ENCODE measurements at places on chromosomes 1 and 21. TPM values are rescaled to one million over a fixed set of nuclear protein-coding genes. Genes with fewer than 3 reads are reported as not detected.
A peak's percentile ranks its signal among the peaks of the same experiment; 100 is the strongest.

DNA sequence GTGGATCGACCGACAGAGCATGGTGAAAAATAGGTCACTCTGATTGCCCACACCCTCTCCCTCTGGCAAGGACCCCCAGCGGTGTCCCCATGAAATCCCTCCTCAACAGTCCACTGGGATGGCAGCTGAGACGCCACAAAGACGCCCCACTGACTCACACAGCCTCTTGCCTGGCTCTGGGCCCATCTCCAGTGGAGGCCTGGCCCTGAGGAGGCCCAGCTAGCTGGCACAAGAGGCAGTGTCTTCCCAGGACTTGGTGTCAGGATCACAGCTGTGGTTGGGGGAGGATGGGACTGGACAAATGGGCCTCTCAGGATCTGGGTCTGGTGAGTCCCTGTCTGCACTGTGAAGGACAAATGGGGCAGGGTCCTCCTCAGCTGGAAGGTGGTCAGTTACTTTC, 4.6 kb downstream of the ALX3 start:
- no peak overlapping the region for H3K4me3 ChIP-seq
- no peaks in the 10 kb centered on the region for H3K36me3 ChIP-seq
- no peaks in the 10 kb centered on the region for H3K4me1 ChIP-seq
- no peak overlapping the region for H3K27ac ChIP-seq
- no peak for DNase-seq
- H3K27me3 ChIP-seq, result no peaks in the 10 kb centered on the region

DNA sequence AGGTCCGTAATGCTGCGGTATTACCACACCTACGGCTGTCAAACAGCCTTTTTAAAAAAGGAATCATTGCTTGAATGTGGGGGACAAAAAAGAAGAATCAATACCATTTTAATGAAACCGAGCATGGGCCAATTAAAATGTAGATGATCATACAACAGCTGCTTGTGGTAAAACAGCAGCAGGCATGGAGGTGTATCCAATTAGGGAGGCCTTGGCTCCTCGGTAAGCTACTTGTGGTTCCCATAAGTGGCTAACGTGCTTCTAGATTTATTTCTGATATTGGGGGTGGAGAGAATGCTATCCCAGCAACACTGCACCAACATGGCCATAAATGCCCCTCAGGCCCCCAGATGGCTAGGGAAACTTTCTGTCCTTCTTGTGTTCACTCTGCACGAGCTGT, 1.8 kb downstream of the PTPN14 start:
- peaks cover 34% of the 10 kb centered on the region for H3K4me1 ChIP-seq
- no peak for DNase-seq
- H3K27me3 ChIP-seq, result no peaks in the 10 kb centered on the region
- H3K4me3 ChIP-seq, result peak overlapping the region; percentile 81

GRCh38 chr1:14055442-14056223, 355.6 kb downstream of the PRDM2 start:
- H3K36me3 ChIP-seq, result no peaks in the 10 kb centered on the region
- H3K27ac ChIP-seq, result no peak overlapping the region
- H3K4me1 ChIP-seq, result no peaks in the 10 kb centered on the region
- no peak for DNase-seq

DNA sequence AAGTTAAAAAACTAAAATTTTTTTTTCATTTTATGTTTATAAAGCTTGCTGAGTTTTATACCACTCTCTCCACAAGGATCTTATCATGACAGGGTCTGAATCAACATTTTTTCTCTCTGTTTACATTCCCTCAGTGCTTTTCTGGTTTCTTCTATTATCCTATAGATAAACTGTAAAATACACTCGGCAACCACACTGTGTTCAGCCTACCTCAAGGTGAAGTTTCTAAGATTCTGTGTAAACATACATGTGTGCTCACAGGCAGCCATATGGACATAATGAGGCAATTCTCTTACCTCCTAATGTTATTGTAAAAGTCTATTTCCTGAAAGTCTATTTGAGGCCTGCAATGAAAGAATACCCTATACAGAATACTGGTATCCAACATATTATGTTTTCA, 114.6 kb downstream of the NTPCR start:
- DNase-seq, result no peak

FCGR1A gene
- total RNA-seq, result 8.7 TPM

TMIGD3 gene
- total RNA-seq, result 63.6 TPM

DNA sequence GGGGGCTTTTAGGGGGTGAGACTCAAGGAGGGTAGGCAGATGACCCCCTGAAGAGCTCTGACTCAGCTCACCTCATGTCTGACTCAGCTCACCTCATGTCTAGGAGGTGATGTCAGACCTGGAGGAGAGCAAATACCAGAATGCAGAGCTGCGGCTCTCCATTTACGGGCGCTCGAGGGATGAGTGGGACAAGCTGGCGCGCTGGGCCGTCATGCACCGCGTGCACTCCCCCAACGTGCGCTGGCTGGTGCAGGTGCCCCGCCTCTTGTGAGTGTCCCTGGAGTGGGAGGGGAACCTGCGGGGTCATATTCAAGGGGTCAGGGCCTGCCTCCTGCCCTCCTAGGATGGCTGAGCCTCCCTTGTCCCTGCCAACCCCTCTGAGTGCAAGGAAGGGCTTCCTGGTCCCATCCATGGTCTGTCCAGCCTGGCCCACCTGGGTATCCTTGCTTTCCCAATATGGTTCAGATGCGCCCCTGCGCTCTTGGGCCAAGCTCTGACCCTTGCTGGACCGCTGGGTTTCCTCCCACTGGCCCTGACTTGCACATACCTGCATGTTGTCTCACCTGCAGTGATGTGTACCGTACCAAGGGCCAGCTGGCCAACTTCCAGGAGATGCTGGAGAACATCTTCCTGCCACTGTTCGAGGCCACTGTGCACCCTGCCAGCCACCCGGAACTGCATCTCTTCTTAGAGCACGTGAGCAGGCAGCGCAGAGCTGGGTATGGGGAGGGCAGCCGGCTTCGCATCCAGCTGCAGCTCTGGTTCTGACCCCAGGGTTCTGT, 9.1 kb downstream of the AMPD2 start:
- peaks cover 27% of the 10 kb centered on the region for H3K4me1 ChIP-seq
- H3K36me3 ChIP-seq, result no peaks in the 10 kb centered on the region
- H3K4me3 ChIP-seq, result no peak overlapping the region
- H3K27me3 ChIP-seq, result no peaks in the 10 kb centered on the region
- no peak for DNase-seq

- H3K27me3 ChIP-seq, result no peaks in the 10 kb centered on the region
- no peak for DNase-seq
- H3K27ac ChIP-seq, result no peak overlapping the region
- H3K36me3 ChIP-seq, result no peaks in the 10 kb centered on the region
Measured at GRCh38 chr1:198932351-198932991, 293.6 kb downstream of the PTPRC start.

GRCh38 chr1:57020216-57020615, 54.4 kb upstream of the C8B start:
- H3K27ac ChIP-seq, result no peak overlapping the region
- no peaks in the 10 kb centered on the region for H3K36me3 ChIP-seq
- H3K4me1 ChIP-seq, result peaks cover 3% of the 10 kb centered on the region
- no peak for DNase-seq

LAMC2 gene
- 3.4 TPM for total RNA-seq

DNA sequence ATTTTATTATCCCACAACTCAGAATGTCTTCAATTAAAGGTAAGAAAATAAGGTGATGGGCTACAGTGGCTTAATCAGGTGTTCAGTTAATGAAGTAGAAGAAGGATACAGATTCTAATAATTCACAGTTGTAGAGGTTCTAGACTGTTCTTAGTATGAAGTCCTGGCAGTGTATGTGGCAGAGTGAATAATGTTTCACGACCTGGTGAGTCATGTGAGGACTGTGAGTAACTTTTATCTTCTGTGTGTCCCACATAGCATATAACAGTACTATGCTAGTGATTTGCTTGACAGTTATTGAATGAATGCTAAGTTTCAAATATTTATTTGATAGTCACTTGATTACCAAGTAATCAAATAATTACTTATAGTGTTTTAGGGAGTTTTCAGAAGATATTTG, 20.0 kb downstream of the SLC16A4 start:
- no peak overlapping the region for H3K27ac ChIP-seq
- no peaks in the 10 kb centered on the region for H3K4me1 ChIP-seq
- H3K4me3 ChIP-seq, result no peak overlapping the region

DNA sequence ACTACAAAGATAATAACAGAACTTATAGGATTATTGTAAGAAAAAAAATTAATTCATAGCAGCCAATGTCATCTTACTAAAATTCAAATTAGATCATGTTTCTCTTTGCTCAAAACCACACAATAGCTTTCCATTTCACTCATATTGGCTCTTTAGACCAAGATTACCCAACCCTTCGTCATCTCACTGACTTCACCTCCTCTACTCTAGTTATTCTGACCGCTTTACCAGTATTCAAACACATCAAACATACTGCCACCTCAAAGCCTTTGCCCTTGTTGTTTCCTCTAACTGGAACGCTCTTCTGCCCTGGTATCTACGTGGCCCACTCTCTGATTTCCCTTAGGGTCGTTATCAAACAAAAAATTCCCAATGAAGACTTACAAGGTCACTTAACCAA, 1.7 kb downstream of the ANGPTL3 start:
- no peak for DNase-seq
- H3K27ac ChIP-seq, result no peak overlapping the region
- no peaks in the 10 kb centered on the region for H3K27me3 ChIP-seq
- no peaks in the 10 kb centered on the region for H3K36me3 ChIP-seq

GRCh38 chr1:9363061-9363471, 70.4 kb downstream of the SPSB1 start:
- H3K4me1 ChIP-seq, result no peaks in the 10 kb centered on the region
- H3K27me3 ChIP-seq, result no peaks in the 10 kb centered on the region
- H3K27ac ChIP-seq, result no peak overlapping the region
- H3K4me3 ChIP-seq, result no peak overlapping the region

DNA sequence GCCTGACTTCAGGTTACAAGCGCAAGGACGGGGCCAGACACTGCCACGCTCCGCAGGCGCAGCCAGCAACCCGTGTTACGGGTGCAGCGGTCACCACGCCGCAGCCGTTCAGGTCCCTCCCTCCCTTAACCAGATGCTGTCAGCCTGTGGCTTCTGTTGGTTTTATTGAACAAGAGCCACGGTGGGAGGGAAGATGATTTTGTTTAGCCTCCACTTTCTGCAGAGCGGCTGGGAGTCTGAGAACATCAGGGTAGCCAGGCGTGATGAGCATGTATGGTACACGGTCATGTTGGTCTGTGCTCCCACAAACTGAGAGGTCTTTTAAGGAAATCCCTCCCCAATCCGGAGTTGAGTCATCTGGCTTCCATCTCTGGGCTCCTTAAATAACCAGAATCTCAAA, 18.5 kb upstream of the ADARB1 start:
- H3K36me3 ChIP-seq, result no peaks in the 10 kb centered on the region
- no peaks in the 10 kb centered on the region for H3K4me1 ChIP-seq
- no peak for DNase-seq
- H3K27ac ChIP-seq, result no peak overlapping the region
- no peak overlapping the region for H3K4me3 ChIP-seq

ARV1 gene
- total RNA-seq, result 40.7 TPM

DNA sequence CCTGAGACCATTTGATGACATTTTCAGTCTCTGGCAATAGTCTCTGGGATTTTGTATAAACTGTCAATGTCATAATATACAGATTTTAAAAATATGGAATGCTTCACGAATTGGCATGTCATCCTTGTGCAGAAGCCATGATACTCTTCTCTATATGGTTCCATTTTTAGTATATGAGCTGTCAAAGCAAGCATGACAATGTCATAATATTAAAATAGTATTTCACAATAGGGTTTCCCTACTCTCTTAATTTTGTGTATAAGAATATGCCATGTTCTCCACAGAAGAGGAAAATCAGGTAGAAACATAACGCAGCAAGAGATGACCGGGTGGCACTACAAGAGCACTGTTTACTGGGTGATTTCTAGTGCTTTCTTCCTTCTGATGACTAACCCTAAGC, 8.3 kb upstream of the DIPK1A start:
- H3K4me3 ChIP-seq, result no peak overlapping the region
- H3K4me1 ChIP-seq, result peaks cover 26% of the 10 kb centered on the region
- no peaks in the 10 kb centered on the region for H3K36me3 ChIP-seq

NPPB gene
- total RNA-seq, result not detected

DNA sequence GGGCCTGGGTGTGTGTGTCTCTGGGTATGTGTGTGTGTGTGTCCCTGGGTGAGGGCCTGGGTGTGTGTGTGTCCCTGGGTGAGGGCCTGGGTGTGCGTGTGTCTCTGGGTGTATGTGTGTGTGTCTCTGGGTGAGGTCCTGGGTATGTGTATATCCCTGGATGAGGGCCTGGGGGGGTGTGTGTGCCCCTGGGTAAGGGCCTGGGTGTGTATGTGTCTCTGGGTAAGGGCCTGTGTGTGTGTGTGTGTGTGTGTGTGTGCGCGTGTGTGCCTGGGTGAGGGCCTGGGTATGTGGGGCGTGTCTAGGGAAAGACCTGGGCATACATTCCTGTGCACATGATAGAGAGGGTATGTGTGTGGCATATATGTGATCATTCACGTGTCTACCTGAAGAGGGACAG, 155.1 kb upstream of the ZC3H12A start:
- no peak for DNase-seq
- H3K27ac ChIP-seq, result no peak overlapping the region
- H3K4me1 ChIP-seq, result peaks cover 7% of the 10 kb centered on the region
- no peak overlapping the region for H3K4me3 ChIP-seq

GRCh38 chr21:43959231-43960116, 52.6 kb upstream of the TRAPPC10 start:
- H3K27ac ChIP-seq, result no peak overlapping the region
- no peak overlapping the region for H3K4me3 ChIP-seq
- no peak for DNase-seq
- peaks cover 16% of the 10 kb centered on the region for H3K4me1 ChIP-seq
- H3K27me3 ChIP-seq, result no peaks in the 10 kb centered on the region

DNA sequence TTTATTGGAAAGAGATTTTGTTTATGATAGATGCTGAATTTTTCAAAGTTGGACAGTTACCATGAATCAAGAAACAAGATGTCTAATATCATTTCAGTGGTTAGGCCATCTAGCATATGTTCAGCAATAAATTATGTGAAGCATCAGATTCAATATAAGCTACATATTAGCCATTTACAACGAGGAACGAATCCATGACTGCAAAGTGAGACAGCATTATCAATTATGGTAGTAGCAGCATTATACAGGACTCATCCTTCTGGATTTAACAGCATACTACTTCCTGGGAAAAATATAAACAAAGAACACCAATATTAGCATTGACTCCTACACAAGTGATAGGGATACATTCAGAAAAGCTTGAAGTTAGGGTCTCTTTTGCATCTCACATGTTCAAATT, 59.1 kb downstream of the LRRC53 start:
- H3K4me3 ChIP-seq, result no peak overlapping the region
- DNase-seq, result no peak
- H3K4me1 ChIP-seq, result no peaks in the 10 kb centered on the region

PKN2 gene
- 46.5 TPM for total RNA-seq

Data from testis (tissue), 5 donors.